ENCODE measurements at places on chromosomes 13 and 19.

GRCh38 chr19:32103541-32103940, 241.9 kb upstream of the ZNF507 start:
- DNase-seq: no peak

GRCh38 chr19:2371656-2372055, 11.6 kb downstream of the TMPRSS9 start:
- DNase-seq: no peak

DNA sequence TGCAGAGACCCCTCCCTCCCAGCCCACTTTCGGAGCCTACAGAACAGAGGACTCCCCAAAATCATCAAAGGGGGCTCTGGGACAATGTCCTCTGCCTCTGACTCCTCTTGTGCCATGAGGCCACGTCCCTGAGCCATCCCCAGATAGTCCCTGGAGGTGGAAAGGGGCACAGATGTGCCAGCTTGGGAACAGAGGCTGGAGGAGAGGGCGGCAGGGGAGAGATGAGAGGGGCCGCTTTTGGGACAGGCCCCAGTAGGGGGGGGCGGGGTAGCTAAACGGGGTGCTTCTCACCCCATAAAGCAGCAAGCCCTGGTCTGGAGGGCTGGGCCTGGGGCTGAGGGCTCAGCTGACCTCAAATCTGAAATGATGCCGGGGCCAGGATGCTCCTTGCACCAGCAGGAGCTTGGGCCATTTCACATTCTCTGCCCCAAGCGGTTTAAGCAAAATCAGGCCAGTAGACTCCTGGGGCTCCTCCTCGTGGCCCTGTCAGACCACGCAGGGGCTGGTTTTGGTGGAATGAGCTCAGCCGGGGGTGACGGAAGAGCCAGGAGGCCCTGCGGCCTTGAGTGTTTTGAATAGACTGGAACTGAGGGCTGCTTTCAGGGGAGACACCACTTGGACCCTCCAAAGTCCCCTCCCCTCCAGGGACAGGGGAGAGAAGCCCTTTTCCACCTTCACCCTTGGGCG, 27.1 kb downstream of the ONECUT3 start:
- no peak for DNase-seq

- no peak for DNase-seq
These were observed 624.8 kb downstream of the LIG4 start for GRCh38 chr13:107590556-107590955.

DNA sequence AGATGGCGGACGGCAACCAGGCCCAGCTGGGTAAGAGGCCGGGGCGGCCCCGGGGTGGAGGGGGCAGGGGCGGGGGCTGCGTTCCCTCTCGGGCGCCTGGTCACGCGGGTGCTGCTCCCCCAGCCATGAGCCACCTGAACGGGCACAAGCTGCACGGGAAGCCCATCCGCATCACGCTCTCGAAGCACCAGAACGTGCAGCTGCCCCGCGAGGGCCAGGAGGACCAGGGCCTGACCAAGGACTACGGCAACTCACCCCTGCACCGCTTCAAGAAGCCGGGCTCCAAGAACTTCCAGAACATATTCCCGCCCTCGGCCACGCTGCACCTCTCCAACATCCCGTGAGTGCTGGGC, 11.1 kb downstream of the PTBP1 start:
- no peak for DNase-seq

DNA sequence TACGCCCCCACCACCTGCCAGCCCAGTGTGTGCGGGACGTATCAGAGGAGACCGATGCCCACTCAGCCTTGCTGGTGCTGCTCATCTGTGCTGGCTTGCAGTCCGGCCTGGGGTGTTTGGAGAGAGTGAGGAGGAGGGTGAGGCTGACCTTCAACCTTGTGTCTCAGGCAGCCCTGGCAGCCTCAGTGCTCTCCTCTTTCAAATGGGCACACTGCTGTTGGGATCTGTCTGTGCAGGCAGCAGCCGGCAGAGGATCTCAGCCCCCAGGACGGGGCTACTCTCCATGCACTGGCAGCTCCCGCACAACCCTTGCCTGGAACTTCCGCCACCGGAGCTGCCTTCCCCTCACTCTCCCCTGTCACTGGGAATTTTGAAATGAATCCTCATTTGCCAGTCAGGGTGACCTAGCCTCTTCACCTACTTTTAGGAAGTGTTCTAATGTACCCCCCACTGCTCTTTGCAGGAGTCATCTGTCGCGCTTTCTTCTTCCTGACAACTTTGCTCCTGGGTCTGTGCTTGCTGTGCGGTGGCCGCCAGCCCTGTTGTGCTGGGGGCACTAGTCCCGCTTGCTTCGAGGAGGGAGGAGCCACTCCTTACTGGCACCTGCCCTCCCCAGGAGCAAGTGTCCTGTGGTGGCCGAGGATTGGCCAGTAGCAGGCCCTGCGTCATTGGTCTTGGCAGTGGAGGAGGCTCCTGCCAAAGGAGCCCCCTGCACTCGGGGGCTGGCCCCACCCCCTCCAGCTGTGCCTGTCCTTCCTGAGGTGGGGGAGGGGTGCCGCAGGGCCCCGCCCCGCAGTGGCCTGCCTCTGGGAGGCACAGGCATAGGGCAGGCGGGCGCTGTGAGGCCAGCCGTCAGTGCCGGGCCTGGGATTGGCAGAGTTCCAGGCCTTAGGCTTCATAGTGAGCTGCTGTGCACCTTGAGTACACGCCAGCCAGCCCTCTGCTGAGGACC, 53.4 kb downstream of the TSSK6 start:
- DNase-seq: peak; percentile 27

GRCh38 chr19:50147462-50148423, 15.3 kb downstream of the IZUMO2 start:
- peak; percentile 43 for DNase-seq

- DNase-seq: no peak
These were observed 159.9 kb downstream of the SUCLA2 start for GRCh38 chr13:47841151-47841550.

DNA sequence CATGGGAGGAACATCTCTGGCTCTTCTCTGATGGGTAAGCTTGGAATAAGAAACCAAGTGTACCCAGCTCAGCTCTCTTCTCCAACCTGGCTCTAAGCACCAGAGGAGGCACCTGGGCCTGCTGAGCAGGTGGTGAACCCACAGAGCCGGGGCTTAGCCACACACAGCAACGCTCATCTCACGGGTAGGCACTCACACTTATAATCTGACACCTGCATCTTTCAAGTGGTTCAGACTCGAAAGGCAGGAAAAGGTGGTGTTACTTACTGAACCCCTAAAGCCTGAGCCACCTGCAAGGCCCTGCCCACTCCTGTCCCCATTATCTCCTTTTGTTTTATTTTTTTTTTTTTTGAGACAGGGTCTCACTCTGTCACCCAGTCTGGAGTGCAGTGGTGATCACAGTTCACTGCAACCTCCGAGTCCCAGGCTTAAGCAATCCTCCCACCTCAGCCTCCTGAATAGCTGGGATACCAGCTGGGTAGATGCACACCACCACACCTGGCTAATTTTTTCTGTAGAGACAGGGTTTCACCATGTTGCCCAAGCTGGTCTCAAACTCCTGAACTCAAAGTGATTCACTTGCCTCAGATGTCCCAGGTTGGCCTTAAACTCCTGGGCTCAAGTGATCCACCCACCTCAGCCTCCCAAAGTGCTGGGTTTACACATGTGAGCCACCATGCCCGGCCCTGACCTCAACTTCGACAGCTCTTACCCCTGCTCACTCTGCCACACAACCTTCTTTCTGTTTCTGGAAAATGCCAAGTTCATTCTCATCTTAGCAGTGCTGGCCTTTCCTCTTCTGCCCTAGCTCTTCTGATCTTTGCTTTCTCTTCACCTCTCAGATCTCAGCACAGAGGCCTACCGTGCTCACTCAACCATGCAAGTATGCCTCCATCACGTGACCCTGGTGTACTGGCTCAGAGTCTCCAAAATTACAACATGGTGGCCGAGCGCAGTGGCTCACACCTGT, 9.7 kb downstream of the FBXL12 start:
- no peak for DNase-seq

DNA sequence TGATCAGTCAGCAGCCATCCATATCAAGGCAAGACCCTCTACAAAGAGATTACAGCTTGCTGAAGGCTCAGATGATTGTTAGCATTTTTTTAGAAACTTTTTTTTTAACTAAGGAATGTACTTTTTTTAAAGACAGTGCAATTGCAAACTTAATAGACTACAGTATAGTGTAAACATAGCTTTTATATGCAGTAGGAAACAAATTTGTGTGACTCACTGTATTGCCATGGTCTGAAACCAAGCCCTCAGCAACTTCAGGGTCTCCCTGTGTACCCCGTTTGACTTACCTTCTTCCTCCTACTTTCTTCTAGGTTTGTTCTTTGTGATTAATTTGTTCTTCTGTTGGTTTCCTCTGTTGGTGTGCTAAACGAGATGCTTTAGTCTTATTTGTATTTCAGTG, 93.0 kb upstream of the TEX29 start:
- no peak for DNase-seq

- DNase-seq: no peak
These were observed 16.1 kb upstream of the MCF2L start for GRCh38 chr13:112952759-112953551.

- no peak for DNase-seq
These were observed 19.3 kb upstream of the RASA3 start for GRCh38 chr13:114151565-114152284.

DNA sequence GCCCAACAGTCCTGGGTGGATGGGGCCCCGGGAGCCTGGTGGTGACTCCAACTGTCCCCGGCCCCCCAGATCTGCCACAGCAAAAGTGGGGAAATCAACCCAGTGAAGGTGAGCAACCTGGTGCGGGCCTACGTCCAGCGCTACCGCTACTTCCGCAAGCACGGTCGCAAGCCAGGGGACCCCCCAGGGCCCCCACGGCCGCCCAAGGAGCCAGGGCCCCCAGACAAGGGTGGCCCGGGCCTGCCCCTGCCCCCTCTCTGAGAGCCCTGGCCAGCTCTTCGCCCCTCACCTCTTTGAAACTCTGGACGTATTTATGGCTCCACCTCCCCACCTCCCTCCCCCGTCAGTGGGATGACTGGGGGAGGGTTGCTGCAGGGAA, 7.5 kb downstream of the IRF3 start:
- DNase-seq: no peak

- DNase-seq: no peak
These were observed 10.5 kb upstream of the ATP11A start for GRCh38 chr13:112679381-112679780.

DNA sequence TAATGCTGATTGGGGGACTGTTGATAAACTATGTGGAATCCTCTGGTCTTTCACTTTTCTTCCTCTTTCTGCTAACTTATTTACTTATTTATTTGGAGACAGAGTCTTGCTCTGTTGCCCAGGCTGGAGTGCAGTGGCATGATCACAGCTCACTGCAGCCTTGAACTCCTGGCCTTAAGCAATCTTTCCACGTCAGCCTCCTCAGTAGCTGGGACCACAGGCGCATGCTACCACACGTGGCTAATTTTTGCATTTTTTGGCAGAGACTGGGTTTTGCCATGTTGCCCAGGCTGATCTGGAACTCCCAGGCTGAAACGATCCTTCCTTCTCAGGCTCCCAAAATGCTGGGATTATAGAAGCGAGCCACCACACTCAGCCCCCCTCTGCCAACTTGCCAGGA, 77.5 kb downstream of the ELF1 start:
- no peak for DNase-seq

- DNase-seq: no peak
These were observed 85.5 kb downstream of the ELF1 start for GRCh38 chr13:40933508-40934204.

- no peak for DNase-seq
These were observed 5.6 kb downstream of the ZAR1L start for GRCh38 chr13:32309312-32310133.

DNA sequence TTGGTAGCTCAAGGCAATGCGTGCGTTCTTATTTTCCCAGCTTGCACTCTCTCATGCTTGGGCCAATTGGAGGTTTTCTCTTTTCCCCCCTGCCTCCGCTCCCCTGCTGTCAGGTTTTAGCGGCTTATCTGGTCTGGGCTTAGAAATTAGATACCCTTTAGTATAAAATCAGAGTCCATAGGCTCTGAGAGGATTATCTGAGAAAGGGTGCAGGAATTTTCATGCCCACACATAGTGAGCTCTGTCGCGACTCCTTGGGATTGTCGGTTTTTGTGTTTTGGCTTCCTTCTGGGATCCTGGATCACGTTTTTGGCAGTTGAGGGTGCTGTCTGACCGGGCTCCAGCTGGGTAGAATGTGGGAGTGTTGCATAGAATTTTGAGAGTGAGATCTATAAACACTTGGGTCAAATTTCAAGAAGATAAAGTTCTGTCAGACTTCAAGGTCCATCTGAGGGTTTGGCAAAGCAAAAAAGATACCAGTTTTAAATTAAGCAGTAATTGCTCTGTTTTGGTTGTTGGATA, 12.4 kb downstream of the CHAF1A start:
- no peak for DNase-seq

DNA sequence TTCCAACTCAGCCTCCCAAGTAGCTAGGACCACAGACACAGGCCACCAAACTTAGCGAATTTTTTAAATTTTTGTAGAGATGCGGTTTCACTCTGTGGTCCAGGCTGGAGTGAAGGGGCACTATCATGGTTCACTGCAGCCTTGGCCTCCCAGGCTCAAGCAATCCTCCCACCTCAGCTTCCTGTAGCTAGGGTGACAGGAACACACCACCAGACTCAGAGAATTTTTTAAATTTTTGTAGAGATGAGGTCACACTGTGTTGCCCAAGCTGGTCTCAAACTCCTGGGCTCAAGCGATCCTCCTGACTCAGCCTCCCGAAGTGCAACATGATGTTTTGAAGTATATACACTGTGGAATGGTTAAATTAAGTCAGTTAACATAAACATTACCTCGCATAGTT, 263.6 kb downstream of the OXGR1 start:
- DNase-seq: no peak

DNA sequence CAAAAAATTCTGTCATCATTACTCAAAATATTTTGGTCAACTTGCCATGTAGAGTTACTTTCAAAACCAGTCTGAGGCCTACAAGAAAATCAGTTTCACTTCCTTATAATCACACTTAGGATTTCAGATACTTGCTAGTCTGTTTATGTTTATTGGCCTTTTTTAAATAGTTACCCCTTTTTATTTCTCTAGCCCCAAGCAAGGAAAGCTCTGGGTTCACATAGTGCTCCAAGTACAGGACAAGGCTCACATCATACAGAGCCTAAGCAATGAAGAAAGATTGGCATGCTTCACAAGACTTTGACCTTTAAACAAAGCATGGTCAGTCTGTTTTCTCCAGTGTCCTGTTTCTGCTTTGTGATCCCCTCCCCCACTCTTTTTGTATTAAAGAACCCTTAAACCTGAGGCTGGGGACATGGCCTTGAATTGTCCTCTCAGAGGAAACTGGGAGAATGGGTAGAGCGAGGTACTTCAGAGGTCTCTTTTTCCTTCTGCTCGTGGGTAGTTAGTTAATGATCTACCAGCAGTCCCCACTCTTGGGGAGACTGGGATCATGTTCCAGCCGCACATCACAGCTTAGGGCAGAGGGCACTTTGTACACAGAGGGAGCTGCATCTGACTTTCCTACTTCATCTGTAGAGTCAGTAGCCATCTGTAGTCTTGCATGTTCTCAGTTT, 30.7 kb downstream of the CEACAM1 start:
- DNase-seq: no peak

DNA sequence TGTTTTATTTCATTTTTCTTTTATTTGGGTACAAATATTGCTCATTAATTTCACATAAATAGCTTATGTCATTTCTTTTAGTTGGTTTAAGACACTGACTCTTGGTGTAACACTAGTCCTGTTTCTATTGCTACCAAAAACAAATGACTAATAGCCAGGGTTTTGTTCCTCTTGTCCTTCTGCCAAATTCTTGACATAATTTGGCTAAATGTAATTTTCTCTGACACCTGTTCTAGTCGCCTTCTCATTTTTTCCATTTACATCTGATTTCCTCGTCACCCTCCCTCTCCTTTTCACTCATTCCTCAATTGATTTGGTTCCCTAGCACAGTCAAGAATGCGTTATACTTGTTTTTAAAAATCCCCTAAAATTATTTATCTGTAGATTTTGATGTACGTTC, 1718.7 kb downstream of the EFNB2 start:
- no peak for DNase-seq

GRCh38 chr19:34997071-34997617, 3.0 kb upstream of the GRAMD1A start:
- no peak for DNase-seq

Measured in fibroblast of the conjunctiva (primary cell).